ENCODE measurements at places on chromosomes 12 and 14.
A peak's percentile ranks its signal among the peaks of the same experiment; 100 is the strongest.

DNA sequence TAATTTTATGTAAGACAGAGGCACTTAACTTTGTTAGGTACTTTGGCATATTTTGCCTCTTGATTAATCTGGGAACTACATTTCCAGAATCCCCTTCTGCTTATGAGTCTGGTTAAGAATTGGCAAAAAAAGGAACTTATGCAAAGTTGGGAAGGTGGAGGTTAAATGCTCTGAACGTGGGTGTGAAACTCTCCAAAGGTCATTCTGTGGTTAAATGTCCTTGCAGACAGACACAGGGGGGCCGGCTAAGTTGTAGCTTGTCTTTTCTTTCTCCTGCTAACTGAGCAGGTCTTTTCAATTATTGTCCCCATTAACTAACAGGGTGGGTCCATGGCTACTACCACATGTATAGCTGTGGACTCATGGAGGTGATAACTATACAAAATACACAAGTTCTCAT is 248.6 kb upstream of the NOVA1 start:
- DNase-seq, result no peak

GRCh38 chr14:99402285-99402648 is 78.4 kb downstream of the SETD3 start:
- no peak for DNase-seq

- no peak for DNase-seq
Observed at GRCh38 chr14:73333031-73333430, 95.7 kb downstream of the PAPLN start.

DNA sequence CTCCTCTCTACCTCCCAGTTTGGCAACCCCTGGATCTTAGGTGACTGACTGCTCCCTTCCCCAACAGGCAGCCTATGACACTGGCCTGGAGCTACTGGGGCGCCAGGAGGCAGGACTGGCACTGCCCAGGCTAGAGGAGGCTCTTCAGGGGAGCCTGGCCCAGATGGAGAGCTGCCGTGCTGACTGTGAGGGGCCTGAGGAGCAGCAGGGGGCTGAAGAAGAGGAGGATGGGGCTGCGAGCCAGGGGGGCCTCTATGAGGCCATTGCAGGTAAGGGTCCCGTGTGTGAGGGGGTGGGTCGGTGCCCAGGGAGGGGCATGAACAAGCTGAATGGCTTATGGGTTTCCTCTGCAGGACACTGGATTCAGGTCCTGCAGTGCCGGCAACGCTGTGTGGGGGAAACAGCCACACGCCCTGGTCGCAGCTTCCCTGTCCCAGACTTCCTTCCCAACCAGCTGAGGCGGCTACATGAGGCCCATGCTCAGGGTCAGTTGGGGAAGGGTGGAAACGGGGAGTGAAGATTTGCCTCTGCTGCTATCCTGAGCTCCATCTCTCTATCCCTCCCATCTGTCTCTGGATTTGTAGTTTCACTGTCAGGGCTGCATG is 2.2 kb downstream of the P3H3 start:
- DNase-seq, result no peak

DNA sequence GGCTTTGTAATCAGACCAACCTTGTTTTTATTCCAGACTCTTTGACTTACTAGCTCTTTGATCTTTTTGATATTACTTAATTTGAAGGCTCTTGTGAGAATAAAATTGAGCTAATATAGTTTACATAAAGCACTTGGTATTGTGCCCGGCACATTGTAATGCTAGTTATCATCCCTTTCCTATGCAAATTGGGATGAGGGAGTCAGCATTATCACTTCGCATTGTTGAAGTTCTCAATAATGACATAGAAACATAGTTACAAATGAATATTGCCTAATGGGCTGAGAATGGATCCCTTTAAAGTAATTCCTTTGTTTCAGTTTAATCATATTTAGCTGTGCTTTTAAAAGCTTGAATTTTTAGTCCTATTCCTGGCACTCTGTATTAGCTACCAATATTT is 36.6 kb downstream of the SUPT16H start:
- no peak for DNase-seq

- DNase-seq, result no peak
Observed at GRCh38 chr14:68958553-68958952, 20.5 kb downstream of the ACTN1 start.

DNA sequence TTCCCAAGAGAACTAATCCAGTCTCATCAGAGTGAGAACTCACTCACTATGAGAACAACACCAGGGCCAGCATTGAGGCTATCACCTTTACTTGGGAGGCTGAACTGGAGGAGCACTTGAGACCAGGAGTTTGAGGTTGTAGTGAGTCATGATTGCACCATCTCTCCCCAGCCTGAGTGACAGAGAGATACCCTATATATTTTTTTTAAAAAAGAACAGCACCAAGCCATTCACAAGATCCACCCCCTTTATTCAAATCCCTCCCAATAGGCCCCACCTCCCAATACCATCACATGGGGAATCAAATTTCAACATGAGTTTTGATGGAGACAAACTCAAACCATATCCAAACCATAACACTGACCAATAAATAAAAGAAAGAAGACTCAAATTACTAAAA is 3.7 kb upstream of the TMX1 start:
- no peak for DNase-seq

- DNase-seq, result no peak
Observed at GRCh38 chr14:74685056-74685455, 27.8 kb downstream of the AREL1 start.

- DNase-seq, result no peak
Observed at GRCh38 chr12:26651566-26652188, 181.3 kb downstream of the ITPR2 start.

GRCh38 chr12:116431677-116432300 is 127.4 kb upstream of the MAP1LC3B2 start:
- no peak for DNase-seq

DNA sequence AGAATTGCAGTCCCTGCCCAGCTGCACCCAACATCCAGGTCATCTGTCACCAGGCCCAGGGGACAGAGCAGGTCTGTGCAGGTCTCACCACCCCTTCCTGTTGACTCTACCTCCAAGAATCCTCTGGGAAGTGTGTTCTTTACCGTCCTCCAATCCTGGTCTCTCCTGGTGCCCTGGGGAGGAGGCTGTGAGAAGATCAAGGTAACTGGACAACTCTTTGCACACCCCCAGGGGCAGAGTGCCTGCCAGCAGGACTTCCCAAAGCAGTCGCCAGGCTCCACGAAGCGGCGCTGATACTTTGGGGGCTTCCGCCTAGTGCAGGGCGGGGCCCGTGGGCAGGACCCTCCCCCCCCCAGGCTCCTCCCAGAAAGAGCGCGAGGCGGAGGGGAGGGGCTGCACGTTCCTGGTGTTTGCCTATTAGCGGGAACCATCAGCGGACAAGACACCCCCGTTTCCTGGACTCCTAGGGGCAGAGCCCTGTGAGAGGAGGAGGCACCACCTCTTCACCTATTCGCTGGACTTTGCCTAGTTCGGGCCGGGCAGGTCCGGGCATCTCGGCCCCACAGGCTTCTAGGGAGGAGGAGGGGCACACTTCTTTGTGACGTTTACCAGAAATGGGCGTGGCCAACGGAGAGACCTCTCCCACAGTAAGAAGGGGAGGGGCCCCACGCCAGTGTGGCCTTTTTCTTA is 918.0 kb downstream of the AACS start:
- DNase-seq, result no peak

DNA sequence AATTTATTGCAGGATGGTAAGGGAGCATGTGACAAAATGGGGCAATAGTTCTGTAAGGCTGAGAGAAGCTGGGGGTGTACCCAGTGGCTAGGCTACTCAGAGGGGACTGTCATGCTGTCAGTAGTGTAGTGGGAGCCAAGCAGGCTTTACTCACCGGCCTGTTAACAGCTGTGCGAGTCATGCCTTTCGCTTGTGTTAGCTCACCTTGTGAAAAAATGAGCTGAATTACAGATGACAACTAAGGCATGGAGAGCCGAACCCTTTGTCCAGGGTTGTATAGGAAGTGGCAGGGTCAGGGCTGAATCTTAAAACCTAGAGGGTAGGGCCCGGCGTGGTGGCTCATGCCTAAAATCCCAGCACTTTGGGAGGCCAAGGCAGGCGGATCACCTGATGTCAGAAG is 37.9 kb downstream of the SH2B3 start:
- DNase-seq, result peak; percentile 60

GRCh38 chr14:32679927-32680612 is 258.6 kb upstream of the NPAS3 start:
- no peak for DNase-seq

- no peak for DNase-seq
Observed at GRCh38 chr12:45670346-45671065, 59.0 kb upstream of the ARID2 start.

DNA sequence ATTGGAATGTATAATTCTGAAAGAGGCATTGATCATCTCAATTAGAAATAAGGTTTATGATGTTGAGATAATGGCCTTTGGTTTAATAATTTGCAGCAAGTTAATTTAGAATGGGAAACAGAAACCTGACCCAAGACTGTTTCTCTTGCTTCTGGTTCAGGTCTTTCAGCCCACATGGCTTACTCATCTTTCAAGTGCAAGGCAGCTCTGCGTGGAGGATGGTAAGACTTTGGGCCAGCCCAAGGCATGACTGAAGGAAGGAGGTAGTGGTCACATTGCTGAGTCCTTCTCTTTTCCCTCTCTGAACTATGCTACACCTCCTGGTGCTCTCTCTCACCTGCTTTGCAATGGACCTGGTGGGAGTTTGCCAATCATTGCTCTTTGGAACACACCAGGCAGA is 98.7 kb downstream of the CAND1 start:
- DNase-seq, result no peak

DNA sequence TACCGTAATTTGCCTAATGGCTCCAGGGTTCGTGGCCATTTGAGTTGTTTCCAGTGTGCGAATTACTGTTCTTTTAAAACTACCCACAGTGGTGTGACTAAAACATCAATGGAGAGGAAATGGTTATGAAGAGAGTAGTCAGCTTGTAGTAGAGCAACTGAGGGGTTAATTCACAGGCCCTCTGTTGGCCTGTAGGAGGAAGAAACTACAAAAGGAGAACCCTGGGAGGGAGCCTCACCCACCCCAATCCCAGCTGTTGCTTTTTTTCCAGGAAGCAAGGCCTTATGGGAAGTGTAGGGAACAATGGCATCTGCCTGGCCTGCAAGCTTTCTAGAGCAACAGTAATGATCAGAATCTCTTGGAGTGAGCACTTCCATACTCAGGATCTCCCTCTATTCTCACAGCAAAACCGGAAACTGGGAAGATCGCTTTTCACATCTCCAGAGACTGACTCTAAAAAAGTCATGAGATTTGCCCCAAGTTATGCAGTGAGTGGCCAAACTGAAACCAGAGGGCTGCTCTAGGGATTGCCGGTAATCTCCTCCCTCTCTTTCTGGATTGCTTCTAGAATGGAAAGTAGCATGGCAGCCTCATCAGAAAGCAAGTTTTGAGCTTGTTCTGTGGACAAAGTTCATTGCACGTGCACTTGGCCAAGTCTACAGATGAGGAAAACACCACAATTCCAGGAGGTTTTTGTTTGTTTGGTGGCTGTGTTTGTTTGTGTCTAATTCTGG is 125.3 kb upstream of the PWP1 start:
- no peak for DNase-seq

DNA sequence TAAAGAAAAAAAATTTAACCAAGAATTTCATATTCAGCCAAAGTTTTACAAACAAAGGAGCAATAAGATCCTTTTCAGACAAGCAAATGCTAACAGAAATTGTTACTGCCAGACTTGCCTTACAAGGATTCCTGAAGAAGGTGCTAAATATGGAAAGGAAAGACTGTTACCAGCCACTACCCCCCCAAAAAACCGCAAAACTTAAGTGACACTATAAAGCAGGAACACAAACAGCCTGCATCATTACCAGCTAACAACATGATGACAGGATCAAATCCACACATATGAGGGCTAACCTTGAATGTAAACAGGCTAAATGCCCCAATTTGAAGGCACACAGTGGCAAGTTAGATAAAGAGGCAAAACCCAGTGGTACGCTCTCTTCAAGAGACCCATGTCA is 55.7 kb downstream of the APOBEC1 start:
- DNase-seq, result no peak

DNA sequence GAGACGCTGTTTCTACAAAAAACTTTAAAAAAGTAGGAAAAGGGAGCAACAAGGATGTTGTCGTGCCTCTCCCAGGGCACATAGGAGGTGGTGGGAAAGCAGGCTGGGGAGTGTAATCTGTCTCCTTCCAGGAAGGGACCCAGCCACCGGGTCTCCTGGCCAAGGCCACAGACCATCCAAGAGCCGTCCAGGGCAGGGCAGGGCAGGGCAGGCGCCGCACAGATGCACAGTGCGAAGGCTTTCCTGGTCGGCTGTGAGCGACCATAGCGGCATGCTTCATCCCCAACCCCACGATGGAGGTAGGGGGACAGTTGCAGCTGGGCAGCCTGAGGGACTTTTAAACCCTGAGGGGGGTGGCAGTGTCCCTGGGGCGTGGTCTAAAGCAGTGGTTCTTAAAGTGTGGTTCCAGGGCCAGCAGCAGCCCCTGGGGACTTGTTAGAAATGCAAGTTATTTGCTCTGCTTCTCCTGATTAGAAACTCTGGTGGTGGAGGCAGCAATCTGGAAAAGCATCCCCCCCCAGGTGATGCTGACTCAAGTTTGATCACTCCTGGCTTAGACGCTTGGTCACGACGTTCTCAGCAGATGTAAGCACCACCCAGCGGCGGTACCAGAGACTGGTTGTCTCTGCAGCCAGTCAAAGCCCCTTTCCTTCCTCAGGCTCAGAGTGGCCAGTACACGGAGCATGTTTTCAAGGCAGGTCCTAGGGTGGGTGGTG is 197.4 kb upstream of the PRMT8 start:
- no peak for DNase-seq

Data from activated T-cell treated with anti-CD3 and anti-CD28 coated beads, Interleukin-2, amount 50 U/mL, for 24 hours (primary cell).